ENCODE measurements at places on chromosomes 13 and 19. TPM values are rescaled to one million over a fixed set of nuclear protein-coding genes. Genes with fewer than 3 reads are reported as not detected.

Gene SLC27A1
- total RNA-seq, result 8.9 TPM

Gene CILP2
- 2.0 TPM for total RNA-seq

Gene KCNN4
- 45.7 TPM for total RNA-seq

Gene FGF22
- total RNA-seq, result 1.3 TPM

Gene ZNF441
- 8.0 TPM for total RNA-seq

Gene IL4I1
- 0.29 TPM for total RNA-seq

Gene CCDC8
- not detected for total RNA-seq

Gene SF3A2
- total RNA-seq, result 33.8 TPM

Gene ZNF681
- total RNA-seq, result 2.5 TPM

Gene MARCHF2
- total RNA-seq, result 58.6 TPM

Gene MPHOSPH8
- 16.1 TPM for total RNA-seq

Gene ZNF584
- 49.2 TPM for total RNA-seq

Data from PC-3 (cell line).